HCT116 (cell line): ENCODE measurements at places on chromosomes 11 and 22.

GRCh38 chr11:111000400-111001080 lies 245.0 kb upstream of the POU2AF2 start:
- DNase-seq = no peak
- no peaks in the 10 kb centered on the region for H3K36me3 ChIP-seq
- H3K4me1 ChIP-seq = no peaks in the 10 kb centered on the region
- H3K27ac ChIP-seq = no peak overlapping the region
- peaks cover 14% of the 10 kb centered on the region; the same call in 1 of the 2 replicates for H3K27me3 ChIP-seq

GRCh38 chr11:79396001-79396400 lies 44.8 kb downstream of the TENM4 start:
- no peak for DNase-seq
- H3K36me3 ChIP-seq = no peaks in the 10 kb centered on the region
- no peak overlapping the region for H3K4me3 ChIP-seq
- H3K4me1 ChIP-seq = no peaks in the 10 kb centered on the region

DNA sequence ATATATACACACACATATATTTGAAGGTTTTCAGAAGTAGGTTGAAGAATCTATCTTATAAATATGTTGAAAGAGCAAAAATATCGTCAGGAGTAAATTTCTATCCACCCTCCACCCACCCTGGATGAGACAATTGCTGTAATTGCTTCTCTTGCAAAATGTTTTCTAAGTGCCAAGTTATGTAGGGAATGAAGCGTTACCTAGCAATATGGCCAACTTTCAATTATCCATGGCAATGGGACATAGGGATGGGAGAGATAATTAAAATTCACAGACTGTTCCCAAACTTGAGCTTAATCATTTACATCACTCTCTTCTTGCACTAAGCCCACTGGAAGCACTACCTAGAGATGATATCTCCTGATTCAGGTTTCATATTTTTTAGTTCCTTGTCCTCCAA lies 806.2 kb upstream of the RAG2 start:
- no peaks in the 10 kb centered on the region for H3K27me3 ChIP-seq
- H3K36me3 ChIP-seq = no peaks in the 10 kb centered on the region
- no peak overlapping the region for H3K27ac ChIP-seq
- no peaks in the 10 kb centered on the region for H3K4me1 ChIP-seq

DNA sequence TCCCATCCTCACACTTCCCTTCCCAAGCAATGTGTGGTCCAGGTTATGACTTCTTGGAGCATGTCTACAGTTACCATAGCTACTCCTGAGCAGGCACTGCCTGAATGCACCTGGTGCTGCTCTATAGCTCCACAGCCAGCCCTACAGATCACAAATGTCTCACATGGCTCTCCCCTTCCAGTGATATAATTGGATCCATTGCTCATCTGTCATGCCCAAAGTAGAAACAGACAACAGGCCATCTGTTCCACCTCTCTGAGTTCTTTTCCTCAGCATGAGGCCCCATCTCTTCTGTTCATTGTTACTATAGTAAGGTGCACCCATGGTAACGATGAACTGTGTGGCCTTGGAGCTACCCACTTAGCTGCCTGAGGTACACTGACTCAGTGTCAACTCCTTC lies 320.3 kb upstream of the ZC3H12C start:
- no peak overlapping the region for H3K4me3 ChIP-seq
- no peaks in the 10 kb centered on the region for H3K36me3 ChIP-seq
- H3K27ac ChIP-seq = no peak overlapping the region
- no peak for DNase-seq
- H3K4me1 ChIP-seq = no peaks in the 10 kb centered on the region

- no peak overlapping the region for H3K27ac ChIP-seq
- no peak for DNase-seq
- no peak overlapping the region for H3K4me3 ChIP-seq
- H3K4me1 ChIP-seq = no peaks in the 10 kb centered on the region
Measured at GRCh38 chr11:127339376-127339775, 338.8 kb upstream of the KIRREL3 start.
